ENCODE measurements at places on chromosomes 4 and X.

DNA sequence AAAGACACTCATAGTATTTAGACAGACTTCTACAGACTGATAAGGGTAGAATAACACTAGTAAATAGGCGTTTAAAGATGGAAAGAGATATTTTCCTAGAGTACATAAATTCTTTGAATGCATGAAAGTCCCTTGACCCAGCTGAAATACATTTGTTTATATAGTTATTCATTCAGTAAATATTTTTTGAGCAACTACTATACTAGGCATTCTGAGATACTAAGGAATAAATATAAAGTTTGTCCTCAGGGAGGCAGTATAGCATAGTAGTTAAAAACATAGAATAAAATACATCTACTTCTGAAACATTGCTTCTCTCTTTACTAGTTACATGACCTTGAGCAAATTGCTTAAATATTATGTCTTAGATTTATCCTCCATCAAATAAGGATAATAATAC lies 27.4 kb downstream of the HMGN5 start:
- DNase-seq, result peak; percentile 38

DNA sequence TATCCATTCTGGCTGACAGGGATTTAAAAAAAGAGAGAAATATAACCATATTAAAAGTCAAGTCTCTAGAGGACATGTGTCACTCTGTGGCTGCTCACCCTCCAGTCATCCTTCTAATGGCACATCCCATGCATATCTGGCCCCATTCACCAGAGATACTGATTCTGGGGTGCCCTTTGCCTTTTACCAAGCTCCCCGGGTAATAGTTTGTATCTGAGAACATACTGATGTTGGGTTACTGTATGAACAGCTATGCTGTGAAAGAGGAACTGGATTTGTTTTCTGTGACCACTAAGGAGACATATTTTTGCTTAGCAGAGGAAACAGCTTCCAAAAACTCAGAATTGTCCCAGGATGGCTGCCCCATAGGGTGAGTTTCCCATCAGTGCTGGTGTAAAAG lies 56.0 kb downstream of the SAT1 start:
- no peak for DNase-seq

GRCh38 chr4:182640932-182641331 lies 276.3 kb downstream of the DCTD start:
- no peak for DNase-seq

DNA sequence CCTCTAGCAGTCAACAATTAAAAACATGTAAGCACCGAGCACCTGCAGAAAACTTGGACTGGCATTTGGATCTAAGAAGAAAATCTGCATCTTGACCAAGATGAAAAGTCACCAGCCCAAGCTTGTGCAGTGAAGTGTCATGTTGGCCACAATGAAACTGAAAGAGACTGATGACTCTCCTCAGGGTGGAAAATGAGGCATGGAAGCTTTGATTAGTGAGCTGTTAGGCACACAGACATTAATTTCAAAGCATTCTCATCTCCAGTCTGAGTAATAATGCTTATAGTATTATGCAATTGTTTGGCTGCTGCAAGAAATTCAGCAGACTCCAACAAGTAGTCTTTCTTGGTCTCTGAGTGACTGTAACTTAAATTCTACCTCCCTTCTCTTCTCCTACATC lies 150.1 kb downstream of the AR start:
- DNase-seq, result no peak

- DNase-seq, result no peak
Measured at GRCh38 chrX:86039625-86040568, 7.5 kb downstream of the CHM start.

DNA sequence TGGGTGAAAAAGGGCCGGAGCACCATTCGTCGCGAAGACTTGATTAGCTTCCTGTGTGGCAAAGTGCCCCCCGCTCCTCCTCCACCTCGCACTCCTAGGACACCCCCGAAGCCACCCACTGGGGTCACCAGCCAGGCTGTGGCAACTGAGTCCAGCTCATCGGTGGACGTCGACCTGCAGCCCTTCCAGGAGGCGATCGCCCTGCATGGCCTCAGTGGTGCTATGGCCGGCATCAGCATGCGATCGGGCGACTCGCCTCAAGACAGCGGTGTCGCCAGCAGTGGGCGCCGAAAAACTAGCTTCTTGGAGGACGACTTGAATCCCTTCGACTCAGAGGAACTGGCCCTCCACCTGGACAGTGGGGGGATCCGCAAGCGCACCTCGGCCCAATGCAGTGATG lies 126.8 kb upstream of the CXorf66 start:
- DNase-seq, result no peak

DNA sequence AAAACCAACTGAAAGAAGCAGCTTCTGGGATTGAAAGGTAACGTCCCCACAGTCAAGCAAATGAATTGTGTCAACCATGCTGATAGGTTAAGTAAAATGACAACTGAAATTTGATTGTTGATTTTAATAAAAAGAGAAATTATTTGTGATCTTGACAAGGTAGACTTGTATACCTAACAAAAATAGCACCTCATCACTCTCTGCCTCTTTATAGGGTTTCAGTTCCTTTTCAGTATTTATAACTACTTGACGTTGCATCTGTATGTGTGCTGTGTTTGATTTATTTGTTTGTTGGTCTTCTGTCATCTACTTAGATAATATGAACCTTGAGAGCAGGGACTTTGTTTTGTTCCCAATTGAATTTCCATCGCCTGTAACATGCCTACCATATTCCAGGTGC lies 7.9 kb upstream of the PPP3CA start:
- no peak for DNase-seq

DNA sequence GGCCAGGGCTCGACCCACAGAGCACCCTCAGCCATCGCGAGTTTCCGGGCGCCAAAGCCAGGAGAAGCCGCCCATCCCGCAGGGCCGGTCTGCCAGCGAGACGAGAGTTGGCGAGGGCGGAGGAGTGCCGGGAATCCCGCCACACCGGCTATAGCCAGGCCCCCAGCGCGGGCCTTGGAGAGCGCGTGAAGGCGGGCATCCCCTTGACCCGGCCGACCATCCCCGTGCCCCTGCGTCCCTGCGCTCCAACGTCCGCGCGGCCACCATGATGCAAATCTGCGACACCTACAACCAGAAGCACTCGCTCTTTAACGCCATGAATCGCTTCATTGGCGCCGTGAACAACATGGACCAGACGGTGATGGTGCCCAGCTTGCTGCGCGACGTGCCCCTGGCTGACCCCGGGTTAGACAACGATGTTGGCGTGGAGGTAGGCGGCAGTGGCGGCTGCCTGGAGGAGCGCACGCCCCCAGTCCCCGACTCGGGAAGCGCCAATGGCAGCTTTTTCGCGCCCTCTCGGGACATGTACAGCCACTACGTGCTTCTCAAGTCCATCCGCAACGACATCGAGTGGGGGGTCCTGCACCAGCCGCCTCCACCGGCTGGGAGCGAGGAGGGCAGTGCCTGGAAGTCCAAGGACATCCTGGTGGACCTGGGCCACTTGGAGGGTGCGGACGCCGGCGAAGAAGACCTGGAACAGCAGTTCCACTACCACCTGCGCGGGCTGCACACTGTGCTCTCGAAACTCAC lies 3.6 kb downstream of the MID1IP1 start:
- no peak for DNase-seq

GRCh38 chr4:1763070-1763549 lies 30.0 kb upstream of the FGFR3 start:
- DNase-seq, result no peak
